ENCODE measurements at places on chromosomes 12 and 14.

GRCh38 chr12:42442311-42442759, 116.4 kb downstream of the PPHLN1 start:
- DNase-seq = no peak
- H3K27me3 ChIP-seq = no peaks in the 10 kb centered on the region
- peaks cover 91% of the 10 kb centered on the region for H3K36me3 ChIP-seq
- H3K4me3 ChIP-seq = no peak overlapping the region

GRCh38 chr14:101763941-101764709, 2.6 kb downstream of the PPP2R5C start:
- H3K4me3 ChIP-seq = peak overlapping the region; percentile 68
- peaks cover 16% of the 10 kb centered on the region for H3K4me1 ChIP-seq
- H3K27me3 ChIP-seq = no peaks in the 10 kb centered on the region
- peak overlapping the region; percentile 81 for H3K27ac ChIP-seq

- peaks cover 5% of the 10 kb centered on the region for H3K27me3 ChIP-seq
- peaks cover 19% of the 10 kb centered on the region for H3K4me1 ChIP-seq
- peaks cover 4% of the 10 kb centered on the region for H3K36me3 ChIP-seq
- peak; percentile 59 for DNase-seq
- H3K27ac ChIP-seq = no peak overlapping the region
Observed at GRCh38 chr14:24013654-24014514, 25.2 kb downstream of the DHRS4L2 start.

GRCh38 chr12:103924761-103925641, 5.2 kb upstream of the HSP90B1 start:
- no peak overlapping the region for H3K4me3 ChIP-seq
- peaks cover 7% of the 10 kb centered on the region for H3K4me1 ChIP-seq
- no peak for DNase-seq
- no peaks in the 10 kb centered on the region for H3K27me3 ChIP-seq
- peaks cover under 1% of the 10 kb centered on the region for H3K36me3 ChIP-seq
- peak overlapping the region; percentile 69 for H3K27ac ChIP-seq

DNA sequence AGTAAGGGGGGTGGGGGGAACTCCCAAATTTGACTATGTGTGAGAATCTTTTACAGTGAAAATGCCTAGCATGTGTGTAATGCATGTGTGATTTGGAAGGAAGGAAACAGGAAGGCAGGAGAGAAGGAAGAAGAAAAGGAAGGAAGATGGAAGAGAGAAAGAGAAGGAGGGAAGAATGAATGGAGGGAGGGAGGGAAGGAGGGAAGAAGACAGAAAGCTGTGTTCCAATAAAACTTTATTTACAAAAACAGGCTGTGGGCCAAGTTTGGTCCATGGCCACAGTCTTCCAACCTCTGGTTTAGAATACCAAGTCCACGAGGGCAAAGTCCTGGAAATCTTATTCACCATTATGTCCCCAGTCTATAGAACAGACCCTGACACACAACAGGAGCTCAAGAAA, 278.9 kb downstream of the KSR2 start:
- H3K4me3 ChIP-seq = no peak overlapping the region
- no peaks in the 10 kb centered on the region for H3K4me1 ChIP-seq
- H3K27ac ChIP-seq = no peak overlapping the region
- no peak for DNase-seq

GRCh38 chr12:6367065-6367968, 8.0 kb downstream of the SCNN1A start:
- H3K4me3 ChIP-seq = peak overlapping the region; percentile 34
- DNase-seq = peak; percentile 39
- H3K27ac ChIP-seq = peak overlapping the region; percentile 78
- H3K4me1 ChIP-seq = peaks cover 44% of the 10 kb centered on the region
- no peaks in the 10 kb centered on the region for H3K27me3 ChIP-seq

- no peaks in the 10 kb centered on the region for H3K36me3 ChIP-seq
- H3K4me3 ChIP-seq = no peak overlapping the region
- H3K27me3 ChIP-seq = no peaks in the 10 kb centered on the region
- DNase-seq = no peak
- no peaks in the 10 kb centered on the region for H3K4me1 ChIP-seq
Observed at GRCh38 chr12:115132145-115132544, 448.2 kb upstream of the TBX3 start.

DNA sequence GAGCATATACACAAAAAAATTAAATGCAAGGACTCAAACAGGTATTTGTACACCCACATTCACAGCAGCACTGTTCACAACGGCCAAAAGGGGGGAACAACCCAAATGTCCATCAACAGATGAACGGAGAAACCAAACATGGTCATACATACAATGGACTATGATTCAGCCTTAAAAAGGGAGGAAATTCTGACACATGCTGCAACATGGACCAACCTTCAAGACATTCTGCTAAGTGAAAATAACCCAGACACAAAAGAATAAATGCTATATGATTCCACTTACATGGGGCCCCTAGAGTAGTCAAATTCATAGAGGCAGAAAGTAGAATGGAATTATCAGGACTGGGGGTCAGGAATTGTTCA, 29.5 kb downstream of the ACTN1 start:
- no peak for DNase-seq
- H3K36me3 ChIP-seq = no peaks in the 10 kb centered on the region
- H3K27me3 ChIP-seq = no peaks in the 10 kb centered on the region
- peaks cover 94% of the 10 kb centered on the region for H3K4me1 ChIP-seq
- peak overlapping the region; percentile 86 for H3K4me3 ChIP-seq

DNA sequence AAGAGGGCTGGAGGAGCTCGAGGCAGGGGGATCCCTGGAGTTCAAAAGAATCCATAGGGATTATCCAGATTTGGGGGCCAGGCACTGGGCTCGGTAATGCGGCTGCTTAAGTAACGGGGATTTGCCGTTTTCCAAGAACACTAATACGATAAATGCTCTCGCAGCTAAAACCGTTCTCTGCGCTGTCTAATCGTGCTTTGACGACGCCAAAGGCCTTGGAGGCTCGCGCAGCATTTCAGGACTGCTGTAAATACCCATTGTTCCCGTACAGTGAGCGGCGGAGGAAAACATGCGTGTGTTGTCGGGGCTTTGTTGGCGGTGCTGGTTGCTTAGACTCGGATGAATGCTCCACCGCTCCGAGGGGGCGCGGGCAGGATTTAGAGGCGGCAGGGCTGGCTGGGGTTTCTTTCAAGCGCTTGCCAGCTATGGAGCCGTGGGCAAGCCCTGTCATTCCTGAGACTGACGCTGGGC, 26.2 kb downstream of the DIO3 start:
- no peak for DNase-seq
- H3K4me3 ChIP-seq = no peak overlapping the region

- H3K4me3 ChIP-seq = no peak overlapping the region
- no peak for DNase-seq
Observed at GRCh38 chr12:57893431-57894353, 47.2 kb upstream of the CTDSP2 start.

DNA sequence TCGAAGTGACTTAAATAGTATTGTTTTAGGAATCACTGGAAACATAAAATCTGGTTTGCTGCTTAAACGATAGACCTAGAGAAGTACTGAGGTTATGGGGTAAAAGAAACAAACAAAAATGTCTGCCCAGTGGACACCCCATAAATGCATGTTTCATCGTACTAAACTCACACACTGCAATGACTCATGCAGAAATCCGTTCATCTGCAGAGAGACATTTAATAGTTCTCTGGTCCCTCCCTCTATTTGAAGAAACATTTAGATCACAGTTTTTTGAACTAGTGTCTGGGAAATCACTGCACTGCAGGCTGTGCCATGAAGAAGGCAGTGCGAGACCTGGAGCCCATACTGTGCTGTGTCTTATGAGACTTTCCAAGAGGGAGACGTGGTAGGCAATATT, 25.5 kb downstream of the SLC17A8 start:
- peaks cover 3% of the 10 kb centered on the region for H3K27me3 ChIP-seq
- H3K4me1 ChIP-seq = no peaks in the 10 kb centered on the region
- no peaks in the 10 kb centered on the region for H3K36me3 ChIP-seq
- no peak overlapping the region for H3K4me3 ChIP-seq
- no peak overlapping the region for H3K27ac ChIP-seq

DNA sequence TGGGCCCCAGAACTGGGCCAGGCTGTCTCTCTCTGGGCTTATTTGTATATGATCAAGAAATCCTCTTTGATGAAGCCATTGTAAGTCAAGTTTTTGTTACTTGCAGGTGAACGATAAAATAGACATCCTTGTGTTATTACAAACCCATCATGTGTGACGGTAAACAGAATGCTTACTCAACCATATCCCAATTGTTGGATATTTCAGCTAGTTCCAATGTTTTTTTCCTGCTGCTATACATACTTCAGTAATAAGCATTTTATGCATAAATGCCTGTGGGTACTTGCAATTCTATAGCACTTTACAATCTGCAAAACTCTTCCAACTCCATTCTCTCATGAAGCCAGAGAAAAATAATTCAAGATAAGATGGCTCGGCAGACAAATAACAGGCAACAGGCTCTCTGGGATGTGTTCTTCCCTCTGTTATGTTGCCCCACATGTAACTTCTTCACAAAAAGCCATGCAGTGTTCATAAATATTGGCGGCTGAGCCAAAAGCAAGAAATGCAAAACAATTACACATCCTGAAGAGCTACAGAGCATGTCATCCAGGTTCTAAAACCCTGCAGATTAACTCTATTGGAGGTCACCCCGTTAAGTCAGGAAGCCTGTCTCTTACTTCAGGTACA, 69.5 kb downstream of the CLMN start:
- H3K27ac ChIP-seq = no peak overlapping the region
- H3K27me3 ChIP-seq = peaks cover under 1% of the 10 kb centered on the region
- no peaks in the 10 kb centered on the region for H3K4me1 ChIP-seq
- no peak for DNase-seq

DNA sequence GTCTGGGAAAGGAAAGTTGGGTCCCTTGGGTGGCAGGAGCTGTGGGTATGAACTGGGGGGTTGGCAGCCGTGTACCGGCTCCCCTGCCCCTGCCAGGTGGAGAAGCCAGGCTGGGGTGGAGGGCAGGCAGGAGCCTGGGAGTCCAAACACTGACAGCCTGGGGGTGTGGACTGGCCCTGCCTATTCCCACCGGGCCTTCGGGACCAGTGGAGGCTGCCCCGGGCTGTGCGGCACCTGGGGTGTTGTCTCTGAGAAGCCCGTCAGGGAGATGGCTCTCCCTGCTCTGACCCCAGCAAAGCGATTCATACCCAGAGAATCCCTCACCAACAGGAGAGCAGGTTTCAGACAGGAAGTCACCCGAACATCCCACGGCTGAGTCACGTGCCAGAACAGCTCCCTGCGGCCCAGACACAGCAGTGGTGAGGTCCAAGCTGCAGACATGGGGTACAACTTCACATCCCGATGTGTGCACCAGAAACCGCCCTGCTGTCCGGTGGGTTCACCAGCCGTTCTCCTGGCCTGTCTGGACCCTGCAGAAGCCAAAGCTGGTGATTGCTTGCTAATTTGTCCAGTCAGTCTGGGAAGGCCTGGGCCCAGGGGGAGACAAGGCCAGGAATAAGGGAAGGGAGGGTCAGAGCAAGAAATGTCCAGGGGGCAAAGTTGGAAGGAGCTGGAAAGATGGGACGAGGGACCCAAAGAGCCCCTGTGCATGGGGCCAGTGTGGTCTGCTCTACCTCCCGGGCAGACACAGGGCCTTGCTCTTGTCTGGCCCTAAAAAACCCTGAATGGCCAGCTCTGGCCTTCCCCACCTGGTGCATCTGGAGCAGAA, 2.1 kb upstream of the GPR132 start:
- peak overlapping the region; percentile 42 for H3K4me3 ChIP-seq
- peak; percentile 36 for DNase-seq
- H3K4me1 ChIP-seq = peaks cover 89% of the 10 kb centered on the region
- no peaks in the 10 kb centered on the region for H3K36me3 ChIP-seq
- H3K27ac ChIP-seq = peak overlapping the region; percentile 99

DNA sequence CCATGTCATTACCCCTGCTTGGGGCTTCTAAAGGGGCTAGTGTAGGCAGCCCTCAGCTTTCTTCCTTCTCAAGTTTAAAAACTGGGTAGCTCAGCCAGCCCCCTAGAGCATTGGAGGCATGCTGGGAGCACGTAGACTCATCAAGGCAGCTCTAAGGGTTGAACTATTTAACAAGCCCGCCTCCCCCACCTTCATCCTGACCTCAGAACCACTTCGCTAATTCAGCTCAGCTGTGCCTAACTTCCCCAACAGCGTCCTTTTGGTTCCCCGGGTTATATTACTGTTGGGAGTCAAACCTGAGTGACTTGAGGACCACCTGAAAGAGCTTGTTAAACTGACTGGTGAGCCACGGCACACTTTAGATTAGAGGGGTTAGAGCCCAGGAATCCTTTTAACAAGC, 30.1 kb downstream of the MAX start:
- DNase-seq = no peak
- H3K27ac ChIP-seq = peak overlapping the region; percentile 59
- H3K4me3 ChIP-seq = no peak overlapping the region
- H3K36me3 ChIP-seq = peaks cover 62% of the 10 kb centered on the region
- peaks cover 24% of the 10 kb centered on the region for H3K4me1 ChIP-seq

DNA sequence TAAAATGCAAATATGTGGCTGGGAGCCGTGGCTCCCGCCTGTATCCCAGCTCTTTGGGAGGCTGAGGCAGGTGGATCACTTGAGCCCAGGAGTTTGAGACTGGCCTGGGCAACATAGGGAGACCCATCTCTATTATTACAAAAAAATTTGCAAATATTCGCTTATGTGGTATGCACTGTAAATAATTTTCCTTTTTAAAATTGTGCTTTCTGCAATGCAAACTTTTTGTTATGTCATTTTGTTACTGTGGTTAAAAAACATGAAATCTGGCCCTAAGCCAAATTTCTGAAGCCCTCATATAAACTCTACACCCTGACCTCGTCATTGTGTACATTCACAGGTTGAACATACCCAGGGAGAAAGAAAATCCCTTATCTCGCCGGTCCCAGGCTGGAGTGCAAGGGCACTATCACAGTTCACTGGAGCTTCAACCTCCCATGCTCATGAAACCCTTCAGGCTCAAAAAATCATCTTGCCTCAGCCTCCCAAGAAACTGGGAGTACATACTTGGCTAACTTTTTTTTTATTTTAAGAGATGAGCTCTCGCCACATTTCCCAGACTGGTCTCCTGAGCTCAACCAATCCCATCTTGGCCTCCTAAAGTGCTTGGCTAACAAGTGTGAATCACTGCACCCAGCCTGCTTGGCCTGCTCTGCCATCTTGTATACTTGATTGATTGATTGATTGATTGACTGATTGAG, 24.7 kb downstream of the TRAPPC6B start:
- no peak for DNase-seq
- no peaks in the 10 kb centered on the region for H3K27me3 ChIP-seq
- no peak overlapping the region for H3K4me3 ChIP-seq
- H3K36me3 ChIP-seq = peaks cover 39% of the 10 kb centered on the region

- H3K27me3 ChIP-seq = peaks cover 2% of the 10 kb centered on the region
- no peak for DNase-seq
- H3K36me3 ChIP-seq = no peaks in the 10 kb centered on the region
- no peak overlapping the region for H3K27ac ChIP-seq
- no peaks in the 10 kb centered on the region for H3K4me1 ChIP-seq
Observed at GRCh38 chr14:60563113-60563512, 54.2 kb downstream of the SIX6 start.
